ENCODE measurements at places on chromosomes 2 and 18.

- DNase-seq, result no peak
Observed at GRCh38 chr2:212359425-212360067, 179.1 kb downstream of the ERBB4 start.

DNA sequence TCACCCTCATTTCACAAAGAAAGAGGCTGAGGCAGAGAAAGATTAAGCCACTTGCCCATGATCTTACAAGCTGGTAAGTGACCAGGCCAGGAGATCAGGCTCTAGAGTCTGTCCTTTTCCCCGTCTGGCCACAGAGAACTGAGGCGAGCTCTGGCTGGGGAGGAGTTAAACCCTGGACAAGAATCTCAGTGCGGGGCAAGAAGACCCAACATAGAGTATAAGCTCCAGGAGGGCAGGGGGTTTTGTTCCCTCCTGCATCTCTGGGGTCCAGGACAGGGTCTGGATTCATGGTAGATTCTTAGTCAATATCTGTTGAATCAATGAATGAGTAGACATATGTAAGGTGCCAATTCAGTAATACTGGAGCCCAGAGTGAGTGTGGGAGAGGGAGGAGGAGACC is 12.9 kb upstream of the INPP5D start:
- no peak for DNase-seq

DNA sequence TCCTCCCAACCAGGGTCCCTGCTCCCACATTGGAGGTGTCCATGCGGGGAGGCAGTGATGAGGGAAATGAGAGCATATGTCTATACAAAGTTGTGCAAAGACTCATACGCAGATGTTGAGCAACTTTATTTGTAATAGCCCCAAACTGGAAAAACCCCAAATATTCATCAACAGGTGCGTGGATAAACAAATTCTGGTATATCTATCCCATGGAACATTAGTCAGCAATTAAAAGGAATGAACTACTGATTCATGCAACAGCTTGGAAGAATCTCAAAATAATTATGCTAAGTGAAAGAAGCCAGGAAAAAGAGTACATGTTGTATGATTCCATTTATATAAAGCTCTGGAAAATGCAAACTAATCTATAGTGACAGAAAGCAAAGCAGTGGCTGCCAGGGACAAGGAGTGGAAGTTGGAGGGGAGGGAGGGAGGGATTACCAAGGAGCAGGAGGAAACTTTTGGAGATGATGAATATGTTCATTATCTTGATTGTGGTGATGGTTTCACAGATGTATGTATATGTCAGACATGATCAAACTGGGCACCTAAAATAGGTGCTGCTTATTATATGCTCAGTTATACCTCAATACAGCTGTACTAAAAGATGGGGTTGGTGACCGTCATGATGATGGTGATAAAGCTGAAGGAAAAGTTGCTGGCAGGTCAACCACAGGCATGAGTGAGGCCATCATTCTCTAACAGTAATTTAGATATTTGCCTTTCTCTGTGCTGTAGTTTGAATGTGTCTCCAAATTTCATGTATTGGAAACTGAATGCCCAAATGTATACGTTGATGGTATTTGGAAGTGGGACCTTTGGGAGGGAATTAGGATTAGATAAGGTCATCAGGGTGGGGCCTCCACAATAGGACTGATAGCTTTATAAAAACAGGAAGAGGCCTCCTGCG is 270.9 kb downstream of the CYP26B1 start:
- DNase-seq, result no peak

GRCh38 chr2:232930059-232930400 is 60.0 kb downstream of the SNORC start:
- DNase-seq, result no peak

DNA sequence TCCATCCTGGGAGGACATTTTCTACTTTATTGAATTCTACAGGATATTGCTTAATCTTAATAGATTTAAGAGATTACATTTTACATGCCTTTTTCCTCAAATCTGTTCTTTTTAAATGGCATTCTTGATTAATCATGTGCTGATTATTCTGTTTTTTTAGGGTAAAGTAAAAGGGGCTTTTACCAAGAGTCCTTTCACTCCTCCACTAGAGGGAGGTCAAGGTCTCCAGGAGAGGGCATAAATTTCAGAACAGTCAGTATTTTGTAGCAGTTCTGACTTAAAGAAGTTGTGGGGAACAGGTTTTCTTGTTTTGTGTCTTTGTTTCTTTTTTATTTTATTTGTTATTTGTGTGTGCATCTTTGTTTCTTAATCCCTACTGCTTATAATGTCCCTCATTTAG is 25.4 kb downstream of the WDR75 start:
- no peak for DNase-seq

GRCh38 chr2:203710226-203710625 is 3.8 kb downstream of the CD28 start:
- no peak for DNase-seq

DNA sequence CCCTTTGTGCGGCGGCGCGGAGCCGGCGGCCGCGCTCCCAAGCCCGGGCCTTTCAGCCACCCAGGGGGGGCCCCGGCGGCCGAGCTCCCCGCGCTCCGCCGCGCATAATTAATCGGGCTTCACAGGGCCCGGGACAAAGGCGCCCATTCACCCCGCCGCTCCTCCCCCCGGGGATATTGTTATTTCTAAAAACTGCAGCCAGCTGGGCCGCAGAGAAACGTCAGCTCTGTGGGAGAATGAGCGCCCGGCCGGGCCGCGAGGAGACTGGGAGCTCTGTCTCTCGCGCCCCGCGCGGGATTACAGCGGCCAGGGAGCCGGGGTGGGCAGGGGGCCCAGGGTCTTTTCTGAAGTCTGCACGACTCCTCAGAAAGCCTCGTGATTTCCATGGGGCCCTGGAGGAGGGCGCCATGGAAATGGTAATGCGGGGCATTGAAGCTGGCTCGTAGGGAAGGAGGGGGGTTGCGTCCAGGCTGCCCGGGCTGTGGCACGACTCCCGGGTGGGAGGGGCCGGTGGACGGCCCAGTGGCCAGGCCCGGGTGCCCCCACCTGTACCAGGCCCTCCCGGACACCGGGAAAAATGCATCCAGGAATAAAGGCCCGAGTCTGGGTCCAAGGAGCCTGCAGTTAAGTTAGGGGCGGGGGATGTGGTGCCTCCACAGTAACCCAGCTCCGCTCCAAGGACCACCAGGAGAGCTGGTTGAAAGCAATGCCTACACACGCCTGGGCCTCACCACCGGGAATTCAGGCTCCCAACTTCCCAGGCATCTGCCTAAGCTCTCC is 125.3 kb downstream of the ZFP36L2 start:
- no peak for DNase-seq

DNA sequence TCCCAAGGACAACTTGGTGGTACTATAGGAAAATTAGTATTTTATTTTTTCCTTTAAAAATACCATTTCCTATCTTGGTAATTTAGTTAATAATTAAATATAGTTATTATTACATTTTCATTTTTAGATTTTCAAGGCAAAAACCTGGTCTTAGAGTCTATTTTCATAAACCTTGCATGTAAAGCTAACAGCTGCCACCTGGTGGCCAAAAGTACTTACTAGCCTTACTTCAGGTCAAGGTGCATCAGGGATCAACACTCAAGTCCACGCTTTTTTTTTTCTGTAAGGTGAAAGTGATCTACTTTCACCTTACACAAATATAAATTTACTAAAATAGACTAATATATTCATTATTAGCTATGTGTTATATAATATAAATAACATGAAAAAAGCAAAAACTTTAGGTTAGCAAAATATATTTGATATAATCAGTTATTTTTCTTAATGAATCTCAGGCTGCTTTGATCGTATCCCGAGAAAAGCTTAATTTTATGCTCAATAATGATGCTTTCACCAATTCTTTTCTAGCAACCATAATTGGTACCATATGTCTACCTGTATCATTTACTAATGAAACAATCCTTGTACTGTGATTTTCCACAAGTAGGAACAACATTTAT is 62.5 kb downstream of the RELCH start:
- DNase-seq, result peak; percentile 71

- DNase-seq, result no peak
Observed at GRCh38 chr18:74282755-74283554, 8.8 kb downstream of the CYB5A start.

DNA sequence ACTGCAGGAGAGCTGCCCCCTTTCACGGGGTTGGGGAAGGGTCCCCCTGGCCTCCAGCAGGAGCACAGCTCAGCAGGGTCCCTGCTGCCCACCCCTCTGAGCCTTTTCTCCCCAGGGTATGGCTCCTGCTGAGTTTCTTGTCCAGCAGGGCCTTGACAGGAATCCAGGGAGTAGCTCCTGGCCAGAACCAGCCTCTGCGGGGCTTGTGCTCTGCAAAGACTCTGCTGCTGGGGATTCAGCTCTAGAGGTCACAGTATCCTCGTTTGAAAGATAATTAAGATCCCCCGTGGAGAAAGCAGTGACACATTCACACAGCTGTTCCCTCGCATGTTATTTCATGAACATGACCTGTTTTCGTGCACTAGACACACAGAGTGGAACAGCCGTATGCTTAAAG is 21.2 kb downstream of the FOSL2 start:
- DNase-seq, result no peak
